ENCODE measurements at places on chromosomes 12 and 14.

DNA sequence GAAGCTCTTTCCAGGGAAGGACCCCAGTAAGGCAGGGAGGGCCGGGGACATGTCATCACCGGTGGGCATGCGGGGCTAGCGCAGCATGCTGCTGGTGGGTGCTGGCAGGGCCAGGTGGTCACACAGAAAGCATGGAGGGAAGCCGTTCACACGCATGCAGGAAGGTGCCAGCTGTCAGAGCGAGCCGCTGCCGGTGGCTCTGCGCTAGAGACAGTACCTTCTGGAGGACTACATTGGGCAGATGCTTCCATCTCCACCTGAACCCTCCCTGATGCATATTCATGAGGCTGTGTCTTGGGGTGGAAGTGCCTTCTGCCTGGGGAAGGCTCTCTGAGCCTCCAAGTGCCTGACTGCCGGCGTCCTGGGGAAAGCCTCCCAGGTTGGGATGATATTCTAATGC lies 203.8 kb downstream of the CALM1 start:
- DNase-seq, result no peak

- DNase-seq, result no peak
Observed at GRCh38 chr14:88195676-88196075, 127.4 kb downstream of the KCNK10 start.

GRCh38 chr14:68476212-68477109 lies 316.4 kb downstream of the ZFP36L1 start:
- no peak for DNase-seq

DNA sequence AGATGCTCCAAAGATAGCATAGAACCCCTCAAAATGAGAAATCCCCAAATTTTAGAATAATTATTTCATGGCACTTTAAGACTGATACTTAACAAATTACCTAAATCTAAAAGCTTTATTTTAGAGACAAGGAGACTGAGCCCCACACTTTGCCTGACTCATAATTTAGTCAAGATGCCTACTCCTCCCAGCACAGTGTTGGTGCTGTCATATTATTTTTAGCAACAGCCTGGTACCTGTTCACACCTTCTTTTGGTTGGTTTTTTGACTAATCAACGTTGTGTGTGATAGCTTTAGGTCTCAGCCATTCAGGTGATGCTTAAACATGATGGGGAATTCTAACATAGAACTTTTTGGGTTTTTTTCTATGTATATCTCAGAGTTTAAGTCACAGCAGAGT lies 120.2 kb downstream of the SEC23A start:
- no peak for DNase-seq

GRCh38 chr14:101442451-101442850 lies 118.8 kb upstream of the DIO3 start:
- DNase-seq, result peak; percentile 75

- DNase-seq, result no peak
Observed at GRCh38 chr12:61490526-61491498, 769.4 kb upstream of the USP15 start.

- no peak for DNase-seq
Observed at GRCh38 chr12:91274916-91275315, 92.3 kb upstream of the DCN start.

- DNase-seq, result no peak
Observed at GRCh38 chr14:89654998-89655397, 238.0 kb upstream of the FOXN3 start.

- no peak for DNase-seq
Observed at GRCh38 chr12:86748894-86749293, 492.7 kb upstream of the MGAT4C start.

DNA sequence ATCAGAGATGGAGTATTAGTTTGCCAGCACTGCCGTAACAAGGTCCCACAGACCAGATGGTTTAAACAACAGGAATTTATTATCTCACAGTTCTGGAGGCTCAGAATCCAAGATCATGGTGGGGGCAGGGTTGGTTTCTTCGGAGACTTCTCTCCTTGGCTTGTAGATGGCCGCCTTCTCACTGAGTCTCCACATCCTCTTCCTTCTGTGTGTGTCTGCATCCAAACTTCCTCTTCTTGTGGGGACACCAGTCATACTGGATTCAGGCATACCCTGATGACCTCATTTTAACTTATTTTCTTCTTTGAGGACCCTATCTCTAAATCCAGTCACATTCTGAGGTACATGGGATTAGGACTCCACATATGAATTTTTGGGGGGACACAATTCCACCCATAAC lies 455.5 kb downstream of the RGS6 start:
- DNase-seq, result no peak

DNA sequence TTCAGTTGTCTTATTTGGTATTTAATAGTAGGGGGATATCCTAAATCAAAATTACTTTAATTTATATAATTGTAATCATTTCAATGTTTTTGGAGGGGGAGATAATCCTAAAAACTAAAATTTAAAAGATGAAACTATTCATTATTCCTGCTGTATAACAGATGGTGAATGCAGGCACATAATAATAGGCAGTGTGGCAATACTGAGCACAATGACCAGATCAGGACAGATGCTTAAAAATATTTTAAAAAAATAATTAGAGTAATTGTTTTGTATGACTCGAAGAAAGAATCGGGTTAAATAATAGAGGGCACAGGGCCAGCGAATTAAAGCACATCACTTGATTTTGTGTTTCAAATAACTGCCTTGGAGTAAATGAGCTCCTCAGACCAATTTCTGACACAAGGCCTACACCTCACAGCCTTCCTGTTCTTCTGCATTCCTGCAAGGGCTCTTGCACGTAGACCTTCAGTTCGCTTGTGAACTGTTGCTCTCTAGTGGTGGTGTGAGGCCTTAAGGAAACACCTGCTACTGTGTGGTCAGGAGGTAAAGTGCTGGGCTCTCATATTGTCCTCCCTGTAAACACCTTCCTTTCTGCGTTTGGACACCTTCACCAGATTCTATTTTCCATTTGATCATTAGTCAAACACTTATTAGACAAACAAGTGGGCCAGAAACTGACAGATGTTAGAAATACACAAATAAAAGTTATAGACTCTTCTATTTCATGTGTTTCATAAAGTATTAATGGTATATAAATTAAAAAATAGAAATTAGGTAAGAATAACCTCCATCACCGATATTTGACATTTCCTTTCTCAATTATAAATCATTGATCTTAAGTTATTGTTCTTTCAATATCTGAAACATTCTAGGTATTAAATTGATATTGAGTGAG lies 29.3 kb upstream of the KLRF1 start:
- peak; percentile 89 for DNase-seq

DNA sequence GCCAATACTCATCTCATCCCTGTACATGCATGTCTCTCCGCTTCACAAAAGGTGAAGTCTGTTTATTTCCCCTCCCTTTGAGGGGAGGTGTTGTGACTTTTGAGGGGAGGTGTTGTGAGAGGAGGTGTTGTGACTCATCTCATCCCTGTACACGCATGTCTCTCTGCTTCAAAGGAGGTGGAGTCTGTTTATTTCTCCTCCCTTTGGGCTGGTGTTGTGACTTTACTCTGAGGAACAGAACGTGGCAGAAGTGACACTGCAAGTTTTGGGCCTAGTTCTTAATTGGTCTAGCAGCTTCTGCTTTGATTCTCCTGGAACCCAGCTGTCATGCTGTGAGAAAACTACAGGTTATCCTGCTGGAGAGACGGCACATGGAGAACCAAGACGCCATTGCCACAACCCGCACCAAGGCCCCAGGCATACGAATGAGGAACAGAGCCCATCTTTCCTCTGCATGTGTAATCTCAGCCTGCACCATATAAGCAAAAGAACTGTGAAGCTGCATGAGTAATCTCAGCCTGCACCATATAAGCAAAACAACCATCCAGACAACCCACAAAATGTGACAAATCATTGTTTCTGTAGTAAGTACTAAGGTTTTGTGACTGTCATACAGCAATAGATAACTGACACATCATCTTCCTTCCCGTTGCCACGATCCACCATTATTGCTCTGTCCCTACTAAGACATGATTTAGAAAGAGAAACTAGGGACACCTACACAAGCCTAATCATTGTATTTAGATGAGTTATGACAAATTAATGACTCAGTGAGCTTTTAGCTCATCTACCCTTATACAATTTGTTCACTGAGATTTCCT lies 30.0 kb downstream of the GALNT4 start:
- peak; percentile 86 for DNase-seq

GRCh38 chr14:53955671-53956426 lies 776 bp downstream of the BMP4 start:
- no peak for DNase-seq

GRCh38 chr12:53795927-53796326 lies 44.1 kb upstream of the CISTR start:
- DNase-seq, result no peak

Data from activated CD4-positive, alpha-beta T cell treated with anti-CD3 and anti-CD28 coated beads, Interleukin-2, Interleukin-6, amounts not matched to agents 100 ng/mL and 50 ng/mL, durations not matched to agents 16 hours and 8 hours (primary cell).